WERI-Rb-1 (cell line): ENCODE measurements at places on chromosomes 2 and 18.

DNA sequence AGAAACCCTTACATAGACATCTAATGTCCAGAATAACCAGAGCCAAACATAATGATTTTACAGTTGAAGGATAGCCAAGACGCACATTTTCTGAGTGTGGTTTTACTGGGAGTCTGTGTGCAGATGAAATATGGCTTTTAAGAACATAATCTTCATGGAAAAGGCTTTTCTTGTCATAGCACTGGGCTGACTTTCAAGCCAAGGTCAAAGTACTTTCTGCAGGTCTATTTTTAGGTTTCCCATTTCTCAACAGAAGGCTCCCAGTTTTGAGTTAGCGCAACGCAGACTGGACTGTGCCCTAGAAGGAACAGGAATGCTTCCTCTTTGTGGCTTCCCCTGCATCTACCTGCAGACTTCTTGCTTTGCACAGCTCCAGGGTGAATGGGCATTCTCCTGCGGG, 92.3 kb upstream of the UPP2 start:
- DNase-seq = no peak

- DNase-seq = no peak
These were observed 21.9 kb downstream of the PIGN start for GRCh38 chr18:62164855-62165487.

DNA sequence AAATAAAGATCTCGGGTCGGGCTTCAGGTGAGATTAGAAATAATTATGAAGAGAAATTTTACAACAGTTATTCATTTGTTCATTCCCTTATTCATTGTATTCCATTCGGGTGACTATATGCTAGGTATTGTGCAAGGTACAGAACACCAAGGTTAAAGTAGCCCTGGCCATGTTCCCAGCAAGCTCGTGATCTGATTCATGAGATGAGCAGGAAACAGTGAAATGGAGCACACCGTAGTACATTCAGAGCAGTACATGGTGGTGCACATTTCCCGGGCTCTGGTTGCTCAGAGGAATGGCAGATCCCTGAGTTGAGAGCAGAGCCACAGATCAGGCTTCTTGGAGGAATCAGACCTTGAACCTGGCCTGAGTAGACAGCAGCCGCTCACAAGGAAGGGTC, 87.7 kb downstream of the PRKRA start:
- no peak for DNase-seq

DNA sequence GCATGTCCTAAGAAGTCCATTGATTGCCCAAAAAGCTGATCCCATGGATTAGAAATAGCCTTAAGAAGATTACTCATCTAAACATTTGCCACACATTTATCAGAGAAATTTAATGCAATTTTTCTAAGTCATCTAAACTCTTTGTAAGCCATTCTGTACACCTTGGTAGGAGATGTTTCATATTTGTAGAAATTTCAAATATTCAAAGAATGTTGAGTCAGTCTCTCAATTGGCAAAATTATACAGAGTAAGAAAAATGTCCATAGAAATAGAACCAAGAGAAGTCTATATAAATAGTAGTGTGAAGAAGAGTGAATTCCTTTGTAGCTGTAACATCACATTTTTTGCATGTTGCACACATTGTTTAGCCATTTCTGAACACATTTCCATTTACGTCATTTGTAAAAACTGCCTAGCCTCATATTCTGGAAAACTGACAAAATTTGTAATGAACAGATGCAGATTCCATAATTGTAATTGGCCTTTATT, 128.6 kb downstream of the MSTN start:
- DNase-seq = no peak

DNA sequence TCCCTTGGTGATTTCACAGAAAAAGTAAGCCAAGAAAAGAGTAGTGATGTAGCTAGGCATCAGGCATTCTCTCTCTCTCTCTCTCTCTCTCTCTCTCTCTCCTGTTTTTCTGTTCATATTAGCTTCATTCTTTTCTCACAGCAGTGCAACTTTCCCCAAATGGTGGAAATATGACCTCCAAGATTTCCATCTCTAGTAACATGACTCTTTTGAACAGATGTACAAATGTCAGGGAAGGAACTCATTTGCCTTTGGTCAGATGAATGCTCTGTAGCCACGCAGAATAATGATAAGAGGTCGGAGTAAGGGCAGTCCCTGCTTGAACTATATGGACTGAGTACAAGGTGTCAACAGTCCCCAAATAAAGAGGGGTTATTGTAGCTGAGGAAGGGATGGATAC, 316.2 kb downstream of the GALNT13 start:
- DNase-seq = no peak

GRCh38 chr2:241636182-241637017, 558 bp downstream of the THAP4 start:
- peak; percentile 36 for DNase-seq

DNA sequence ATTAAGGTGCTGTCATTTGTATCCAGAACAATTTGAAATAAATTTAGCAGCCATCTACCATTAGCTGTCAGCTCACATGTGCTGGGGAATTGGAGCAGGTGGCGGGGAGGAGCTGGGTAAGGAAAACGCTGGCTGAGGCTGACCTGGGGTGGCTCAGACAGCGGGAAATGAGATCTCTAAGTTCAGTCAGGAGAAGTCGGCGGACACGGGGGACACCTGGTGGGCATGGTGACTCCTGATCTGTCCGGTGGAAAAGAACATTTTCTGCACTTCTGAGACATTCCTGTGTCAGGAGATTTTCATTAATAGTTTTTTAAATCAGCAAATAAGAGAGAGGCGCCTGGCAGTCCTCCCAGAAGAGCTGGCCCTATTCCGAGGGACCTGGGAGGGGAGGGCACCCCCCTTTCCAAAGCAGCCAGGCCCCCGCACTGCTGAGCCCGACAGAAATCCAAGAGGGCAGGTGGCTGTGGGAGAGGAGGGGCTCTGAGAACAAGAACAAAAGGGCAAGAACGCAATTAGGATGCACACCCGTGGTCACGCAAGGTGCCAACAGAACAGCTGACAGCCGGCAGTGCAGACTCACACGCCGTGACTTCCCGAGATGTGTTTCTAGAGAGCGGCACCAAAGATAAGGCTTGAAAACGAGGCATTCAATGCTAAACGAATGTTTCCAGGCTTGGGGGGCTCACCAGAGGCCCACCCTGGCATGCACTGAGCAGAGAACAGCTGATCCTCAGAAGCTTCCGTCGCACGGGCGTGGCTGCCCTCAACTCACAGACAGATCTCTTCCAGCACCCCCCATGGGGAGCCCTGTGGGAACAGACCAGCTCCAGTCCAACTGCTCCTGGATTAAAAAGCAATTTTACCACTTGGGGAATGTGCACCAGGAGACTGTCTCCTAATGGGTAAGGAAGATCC, 26.4 kb downstream of the SLC66A2 start:
- peak; percentile 96 for DNase-seq

GRCh38 chr18:78238404-78239089, 741.1 kb upstream of the SALL3 start:
- no peak for DNase-seq

DNA sequence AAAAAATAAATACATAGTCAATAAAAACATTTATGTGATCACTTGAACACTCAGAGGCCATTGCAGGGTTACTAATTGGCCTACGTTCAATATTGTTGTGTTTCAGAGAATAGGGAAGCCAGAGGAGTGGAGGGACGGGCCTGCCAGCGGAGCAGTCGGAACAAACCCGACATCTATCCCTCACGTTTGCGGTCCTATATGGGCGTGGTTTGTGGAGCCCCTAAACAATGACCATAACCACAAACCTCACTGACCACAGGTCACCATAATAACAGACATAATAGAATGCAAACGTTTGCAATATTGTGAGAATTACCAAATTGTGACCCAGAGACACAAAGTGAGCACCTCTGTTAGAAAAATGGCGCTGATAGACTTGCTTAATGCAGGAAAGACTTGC, 19.5 kb upstream of the ZNF516 start:
- DNase-seq = no peak

GRCh38 chr2:195734395-195734794, 77.4 kb downstream of the SLC39A10 start:
- DNase-seq = no peak

DNA sequence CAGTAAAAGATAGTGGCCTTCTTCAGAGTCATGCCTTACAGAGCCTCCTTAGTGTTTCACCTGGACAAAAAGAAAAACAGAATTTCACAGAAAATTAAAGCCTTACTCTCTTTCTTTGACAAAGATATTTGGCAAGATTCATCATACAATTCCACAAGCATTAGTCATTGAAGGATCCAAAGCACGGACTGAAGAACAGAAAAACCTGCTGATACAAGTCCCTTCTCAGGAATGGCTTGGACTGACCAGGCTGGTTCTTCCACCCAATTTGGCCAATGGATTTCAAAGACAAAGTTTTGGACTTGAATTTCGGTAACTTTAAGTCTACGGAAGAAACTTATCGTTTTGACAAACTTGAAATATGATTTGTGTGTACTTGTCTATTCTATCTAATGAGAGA, 39.1 kb upstream of the GALNT3 start:
- DNase-seq = no peak

- peak; percentile 54 for DNase-seq
These were observed 1.3 kb downstream of the ITM2C start for GRCh38 chr2:230865766-230866755.

DNA sequence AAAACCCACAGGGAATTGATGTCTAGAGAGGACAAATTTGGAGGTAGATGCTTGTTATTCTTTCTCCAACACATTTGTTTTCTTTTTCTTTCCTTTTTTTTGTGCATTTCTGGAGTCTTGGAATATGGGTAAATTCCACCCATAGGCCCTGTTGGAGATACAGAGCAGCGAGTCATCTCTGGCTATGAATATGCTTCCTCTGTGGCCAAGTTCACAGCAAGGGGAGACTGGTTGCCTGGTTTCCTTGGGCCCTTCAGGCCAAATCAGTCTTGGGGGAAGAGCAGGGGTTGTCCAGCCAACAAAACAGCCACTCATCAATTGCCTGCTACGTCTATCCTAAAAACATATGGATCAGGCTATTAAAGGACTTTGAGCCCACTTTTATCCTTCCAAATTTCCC, 27.5 kb downstream of the SP100 start:
- DNase-seq = no peak

- DNase-seq = peak; percentile 66
These were observed 86.0 kb upstream of the ALPP start for GRCh38 chr2:232292395-232293154.

- DNase-seq = no peak
These were observed 24.3 kb downstream of the RNU4ATAC start for GRCh38 chr2:121555008-121555407.

- no peak for DNase-seq
These were observed 166.2 kb downstream of the TRIM43 start for GRCh38 chr2:95757988-95758387.

DNA sequence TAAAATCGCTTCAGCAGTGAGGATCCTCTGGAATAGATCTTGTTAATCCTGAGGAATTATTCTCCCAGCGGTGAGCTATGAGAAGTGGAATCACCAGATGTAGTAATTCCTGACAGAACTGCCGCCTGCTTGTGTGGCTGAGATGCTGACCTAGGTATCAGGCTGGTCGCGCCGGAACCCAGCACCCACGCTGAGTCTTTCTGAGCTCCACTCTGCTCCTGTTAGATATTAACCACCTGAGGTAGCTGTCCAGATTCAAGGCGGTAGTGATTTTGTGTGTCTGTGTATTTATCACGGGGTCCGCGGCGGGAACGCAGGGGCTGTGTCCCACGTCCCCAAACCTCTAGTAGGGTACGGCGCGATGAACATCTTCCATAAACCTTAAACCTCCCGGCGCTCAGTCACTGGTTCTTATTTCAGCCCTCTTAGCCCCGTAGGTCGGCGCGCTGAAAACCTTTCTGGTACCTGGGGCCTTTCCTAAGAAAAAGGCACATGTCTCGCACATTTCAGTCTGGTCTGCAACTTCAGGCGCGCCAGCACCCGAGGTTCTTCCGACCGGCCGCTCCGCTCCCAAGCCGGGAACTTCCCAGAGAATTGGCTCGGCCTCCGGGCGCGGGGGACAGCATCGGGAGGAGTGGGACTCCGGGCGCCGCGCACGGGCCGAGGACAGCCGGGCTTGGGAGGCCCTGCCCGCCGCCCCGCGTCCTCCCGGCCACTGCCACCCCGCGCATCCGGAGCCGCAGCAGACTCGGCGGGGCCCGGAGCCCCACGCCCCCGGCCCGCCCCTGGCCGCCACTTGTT, 542 bp upstream of the CNNM3 start:
- DNase-seq = peak; percentile 38

DNA sequence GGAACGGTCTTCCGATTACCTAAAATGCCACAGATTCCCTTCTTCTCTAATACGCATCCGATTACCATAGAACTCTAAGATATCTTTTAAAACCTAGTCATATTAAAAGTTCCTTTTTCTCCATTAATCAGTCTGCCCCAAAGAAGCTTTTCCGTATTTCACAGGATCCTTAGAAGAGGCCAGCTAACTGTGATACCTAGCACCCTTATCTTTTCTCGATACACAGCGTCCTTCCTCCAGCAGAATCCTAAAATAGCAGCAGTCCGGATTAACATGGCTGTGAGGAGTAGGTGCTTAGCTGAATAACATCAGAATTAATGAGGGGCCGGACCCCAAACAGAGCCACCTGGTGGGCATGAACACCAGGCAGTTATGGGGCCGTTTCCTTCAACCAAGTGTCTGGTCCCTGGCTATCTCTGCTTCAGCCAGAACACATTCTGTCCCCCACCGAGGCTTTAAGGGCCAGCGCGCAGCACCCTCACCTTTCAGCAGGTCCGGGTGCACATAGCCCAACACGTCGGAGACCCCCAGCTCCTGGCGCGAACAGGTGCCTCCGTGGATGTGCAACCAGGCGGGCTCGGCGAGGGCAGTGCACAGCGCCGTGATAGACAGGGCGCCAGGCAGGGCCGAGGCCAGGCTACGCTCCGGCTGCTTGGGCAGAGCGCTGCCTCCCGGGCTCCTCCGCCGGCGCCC, 995 bp downstream of the TMEM127 start:
- peak; percentile 67 for DNase-seq

DNA sequence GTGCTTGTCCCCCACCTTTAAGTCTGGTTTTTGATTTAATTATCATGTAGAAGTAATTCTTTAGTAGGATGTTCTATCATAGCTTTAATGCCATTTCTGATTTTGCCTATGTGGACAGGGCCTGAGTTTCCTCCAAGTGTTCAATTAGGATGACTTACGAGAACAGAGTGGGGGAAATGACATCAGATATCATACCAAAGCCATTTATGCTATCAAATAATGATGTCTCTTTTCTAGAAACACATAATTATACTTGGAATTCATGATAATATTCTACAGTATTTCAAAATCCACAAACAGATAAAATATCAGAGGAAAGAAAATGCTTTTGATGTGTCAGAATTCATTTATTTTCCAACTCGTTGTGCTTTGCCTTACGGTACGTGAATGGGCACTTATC, 165.9 kb upstream of the SPRED2 start:
- no peak for DNase-seq

- peak; percentile 80 for DNase-seq
These were observed 929.2 kb upstream of the SOX11 start for GRCh38 chr2:4762951-4763376.

DNA sequence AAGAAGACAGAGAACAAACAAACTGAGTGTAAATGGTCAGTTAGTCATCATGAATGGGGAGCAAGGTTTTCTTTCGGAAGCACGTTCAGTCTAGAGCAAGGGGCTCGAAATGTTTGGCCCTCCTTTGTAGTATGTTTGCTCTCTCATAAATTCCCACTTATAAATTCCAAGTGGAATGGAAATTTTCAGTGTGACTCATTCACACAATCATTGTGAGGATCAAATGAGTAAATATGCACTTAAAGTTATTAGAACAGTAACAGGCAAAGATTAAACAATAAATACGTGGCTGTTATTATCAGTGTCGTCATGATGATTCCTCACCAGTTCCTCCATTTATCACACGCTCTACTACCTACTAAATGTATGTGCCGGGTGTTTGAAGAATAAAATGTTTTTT, 10.5 kb downstream of the CNGA3 start:
- no peak for DNase-seq

- no peak for DNase-seq
These were observed 27.4 kb downstream of the RMP24 start for GRCh38 chr18:35999925-36000324.
